ENCODE measurements at places on chromosomes 16 and 17.

- DNase-seq = no peak
Observed at GRCh38 chr17:71938340-71939010, 182.3 kb upstream of the SOX9 start.

- DNase-seq = no peak
Observed at GRCh38 chr17:80474961-80475909, 1.2 kb downstream of the NPTX1 start.

- DNase-seq = no peak
Observed at GRCh38 chr16:4180511-4180910, 61.4 kb downstream of the SRL start.

- no peak for DNase-seq
Observed at GRCh38 chr17:3532106-3532858, 25.3 kb downstream of the TRPV3 start.

- DNase-seq = no peak
Observed at GRCh38 chr16:49281843-49282642, 405 bp upstream of the CBLN1 start.

DNA sequence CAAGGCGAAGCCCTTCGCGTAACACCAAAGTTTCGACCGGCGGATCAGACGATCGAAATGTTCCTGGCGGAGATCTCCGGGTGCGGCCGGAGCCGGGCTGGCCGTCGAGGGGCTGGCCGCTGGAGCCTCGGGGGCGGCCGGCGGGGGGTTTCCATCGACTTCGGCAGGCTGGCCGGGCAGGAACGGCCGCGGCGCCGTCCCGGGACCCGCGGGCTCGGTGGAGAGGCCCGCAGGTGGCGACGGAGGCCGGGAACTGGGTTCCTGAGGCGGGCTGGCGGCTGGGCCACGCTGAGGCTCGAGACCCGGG is 1.1 kb downstream of the EPOP start:
- no peak for DNase-seq

DNA sequence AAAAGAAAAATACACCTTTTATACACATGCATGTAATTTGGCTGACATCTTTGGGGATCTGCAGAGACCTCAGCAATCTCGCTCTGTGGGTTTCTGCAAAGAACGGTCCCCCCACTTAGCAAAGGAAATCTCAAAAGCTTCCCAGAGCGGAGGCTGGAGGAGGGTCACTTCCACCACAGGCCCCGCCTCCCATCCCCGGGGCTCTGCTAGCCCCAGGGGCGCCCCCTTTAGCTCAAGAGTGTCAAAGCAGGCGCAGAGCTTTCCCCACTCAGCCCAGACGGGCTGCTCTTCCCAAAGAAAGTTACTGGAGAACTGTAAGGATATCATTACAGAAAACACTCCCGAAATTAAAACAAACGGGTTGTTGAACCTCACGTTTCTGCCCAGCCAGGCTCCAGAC is 11.4 kb downstream of the SLC13A5 start:
- DNase-seq = no peak

- DNase-seq = no peak
Observed at GRCh38 chr16:79534143-79534542, 66.4 kb downstream of the MAF start.

GRCh38 chr17:73909186-73909585 is 264.9 kb upstream of the SDK2 start:
- DNase-seq = no peak

DNA sequence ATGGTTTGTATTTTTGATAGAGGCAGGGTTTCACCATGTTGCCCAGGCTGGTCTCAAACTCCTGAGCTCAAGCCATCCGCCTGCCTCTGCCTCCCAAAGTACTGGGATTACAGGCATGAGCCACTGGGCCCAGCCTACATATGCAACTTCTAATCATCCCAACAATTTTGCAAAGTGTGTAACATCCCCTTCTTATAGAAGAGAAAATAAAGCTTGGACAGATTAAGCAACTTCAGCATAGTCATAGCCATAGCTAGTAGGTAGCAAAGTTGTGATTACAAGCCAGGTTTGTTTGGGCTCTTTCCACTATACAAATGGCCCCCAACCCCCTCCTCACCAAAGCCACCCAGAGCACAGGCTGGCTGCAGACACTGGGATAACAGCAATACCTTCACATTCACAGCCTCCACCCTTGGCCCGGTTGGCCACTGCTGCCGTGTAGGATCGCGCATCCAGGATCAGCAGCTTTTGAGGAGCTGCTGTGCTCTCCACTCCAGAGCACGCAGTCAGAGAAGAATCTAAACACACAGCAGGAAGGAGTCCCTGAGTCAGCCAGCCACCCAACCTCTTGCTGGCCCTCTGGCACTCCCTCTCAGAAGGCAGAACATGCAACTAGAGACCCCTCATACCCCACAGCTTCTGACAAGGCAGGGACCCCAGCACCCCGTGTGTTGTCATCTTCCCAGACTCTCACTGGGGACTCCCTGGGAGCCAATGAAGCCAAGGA is 7.9 kb downstream of the MTMR4 start:
- no peak for DNase-seq

DNA sequence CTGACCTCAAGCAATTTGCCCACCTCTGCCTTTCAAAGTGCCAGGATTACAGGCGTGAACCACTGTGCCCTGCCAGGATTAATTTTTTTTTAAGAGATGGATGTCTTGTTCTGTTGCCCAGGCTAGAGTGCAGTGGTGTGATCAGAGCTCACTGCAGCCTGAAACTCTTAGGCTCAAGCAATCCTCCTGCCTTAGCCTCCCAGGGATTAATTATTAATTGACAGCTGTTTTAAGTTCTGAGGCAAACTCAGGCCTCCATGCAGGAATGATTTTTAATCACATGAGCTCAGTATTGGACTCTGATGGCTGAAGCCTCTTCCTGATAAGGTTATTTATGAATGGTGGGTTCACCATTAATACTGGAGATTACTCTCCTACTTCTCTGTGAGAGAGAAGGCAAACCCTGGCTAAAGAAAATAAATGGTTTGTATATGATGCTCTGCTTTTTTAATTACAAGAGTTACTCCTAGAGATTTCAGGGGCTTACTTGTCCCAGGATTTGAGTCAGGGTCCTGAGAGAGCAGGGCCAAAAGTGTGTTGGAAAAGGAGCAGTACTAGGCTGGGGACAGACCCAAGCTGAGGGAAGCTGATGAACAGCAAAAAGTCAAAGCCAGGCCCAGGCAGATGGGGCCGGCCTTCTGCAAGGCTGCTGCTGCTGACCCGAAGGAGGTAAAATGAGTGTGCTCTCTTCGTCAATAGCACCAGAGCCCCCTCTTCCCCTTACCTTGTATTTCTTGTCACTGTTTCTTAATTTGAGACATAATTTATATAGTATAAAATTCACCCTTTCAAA is 56.9 kb upstream of the HAS3 start:
- no peak for DNase-seq

GRCh38 chr17:48499248-48499647 is 31.6 kb downstream of the HOXB1 start:
- DNase-seq = no peak

DNA sequence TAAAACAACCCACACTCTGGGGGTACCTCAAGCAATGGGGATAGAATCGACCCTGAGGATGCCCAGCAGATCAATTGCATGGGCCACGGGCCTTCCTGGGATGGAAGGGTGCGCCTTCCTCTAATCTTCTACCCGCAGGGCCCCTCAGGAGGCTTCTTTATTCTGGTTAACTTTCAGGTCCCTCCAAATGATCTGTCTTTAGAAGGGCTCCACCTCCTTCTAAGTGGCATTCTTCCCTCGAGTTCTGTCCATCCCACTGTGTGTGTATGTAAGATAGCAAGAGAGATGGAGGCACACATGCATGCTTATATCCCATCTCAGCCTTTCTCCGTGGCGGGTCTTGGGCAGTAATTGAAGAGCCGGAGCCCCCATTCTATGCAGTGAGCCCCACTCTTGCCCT is 125.7 kb downstream of the MRM1 start:
- no peak for DNase-seq

GRCh38 chr16:14309001-14309886 is 238.1 kb downstream of the MRTFB start:
- DNase-seq = no peak

DNA sequence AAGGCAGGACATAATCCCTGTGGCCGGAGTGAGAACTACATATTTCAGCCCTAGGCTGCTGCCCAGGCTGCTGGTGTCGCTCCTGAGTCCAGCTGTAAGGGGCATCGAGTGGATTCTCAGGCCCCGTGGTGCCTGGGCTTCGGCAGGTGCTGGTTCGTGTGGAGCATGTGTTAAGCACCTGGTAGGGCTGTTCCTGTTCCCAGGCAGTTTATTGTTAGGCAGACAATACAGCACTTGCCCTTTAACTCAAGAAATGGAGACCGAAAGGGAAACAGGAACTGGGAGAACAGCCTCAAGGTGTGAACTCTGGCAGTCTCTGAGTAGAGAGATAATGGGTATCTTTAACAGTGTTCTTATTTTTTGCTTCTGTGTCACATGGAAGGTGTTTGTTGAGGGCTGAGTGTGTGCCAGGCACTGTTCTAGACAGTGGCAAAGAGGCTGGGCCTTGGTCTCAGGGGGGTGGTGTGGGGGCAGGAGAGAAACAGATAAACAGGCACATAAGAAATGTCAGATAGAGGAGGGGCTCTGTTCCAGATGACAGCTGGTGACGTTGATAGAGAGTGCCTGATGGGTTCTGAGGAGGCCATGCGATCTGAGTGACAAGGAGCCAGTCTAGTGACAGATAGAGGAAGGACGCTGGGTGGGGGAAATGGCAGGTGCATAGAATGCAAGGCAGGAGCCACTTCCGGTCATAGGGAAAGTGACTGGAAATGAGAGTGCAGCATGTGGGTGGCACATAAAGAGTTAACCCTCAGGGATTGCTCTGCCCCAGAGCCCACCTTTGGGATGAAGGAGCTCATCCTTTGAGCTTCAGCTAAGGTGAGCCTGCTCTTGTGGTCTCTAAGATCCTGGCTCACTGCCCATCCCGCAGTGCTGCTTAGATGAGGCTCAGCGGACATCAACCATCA is 33.8 kb downstream of the EPN2 start:
- no peak for DNase-seq

DNA sequence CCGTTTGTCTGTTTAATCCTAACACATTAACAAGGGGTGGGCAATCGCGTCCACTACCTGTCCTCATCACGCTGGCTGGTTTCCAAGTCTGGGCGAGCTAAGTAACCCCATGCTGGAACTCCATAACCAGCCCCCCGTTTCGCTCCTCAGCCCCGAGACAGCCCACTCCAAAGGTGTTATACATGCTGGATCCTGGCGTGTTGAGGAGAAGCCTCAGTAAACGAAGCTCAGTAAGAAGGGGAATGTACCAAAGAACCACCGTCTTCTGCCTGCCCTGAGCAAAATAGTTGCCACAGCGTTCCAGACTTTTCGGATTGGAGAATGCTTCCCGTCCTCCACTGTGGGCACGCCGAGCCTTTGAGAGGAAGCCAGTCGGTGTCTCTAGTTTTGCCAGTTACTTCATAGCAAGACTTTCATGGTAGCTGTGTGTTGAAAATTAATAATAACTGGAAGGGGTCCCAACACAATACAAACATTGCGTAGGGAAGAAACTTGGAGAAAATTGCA is 16.1 kb upstream of the C17orf78 start:
- DNase-seq = no peak

DNA sequence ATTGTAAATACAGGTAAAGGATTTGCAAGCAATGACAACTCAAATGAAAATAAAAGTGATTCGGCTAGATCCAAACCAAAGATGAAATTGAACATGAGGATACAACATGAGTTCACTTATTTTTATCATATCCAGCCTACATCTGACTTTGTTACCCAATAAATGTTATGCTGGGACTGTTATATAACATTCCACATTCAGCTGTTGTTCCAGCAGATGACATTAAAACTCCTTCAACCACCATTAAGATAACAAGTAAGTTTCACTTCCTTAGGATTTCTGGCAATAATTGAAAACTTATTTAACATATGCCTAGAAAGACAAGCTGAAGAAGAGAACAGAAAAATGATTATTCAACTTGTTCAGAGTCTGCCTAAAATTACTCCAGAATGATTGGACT is 729.4 kb downstream of the CDH11 start:
- no peak for DNase-seq

DNA sequence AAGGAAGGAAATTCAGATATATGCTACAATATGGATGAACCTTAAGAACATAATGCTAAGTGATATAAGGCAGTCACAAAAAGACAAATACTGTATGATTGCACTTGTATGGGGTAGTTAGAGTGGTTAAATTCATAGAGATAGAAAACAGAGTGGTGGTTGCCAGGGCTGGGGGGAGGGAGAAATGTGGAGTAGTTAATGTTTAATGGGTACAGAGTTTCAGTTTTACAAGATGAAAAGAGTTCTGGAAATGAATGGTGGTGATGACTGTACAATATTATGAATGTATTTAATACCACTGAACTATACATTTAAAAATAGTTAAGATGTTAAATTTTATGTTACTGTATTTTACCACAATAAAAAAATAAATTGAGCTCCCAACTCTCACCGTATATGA is 157.9 kb downstream of the TOX3 start:
- DNase-seq = no peak

GRCh38 chr16:57082664-57083063 is 9.7 kb upstream of the CPNE2 start:
- DNase-seq = no peak

GRCh38 chr17:11495613-11496012 is 102.7 kb upstream of the DNAH9 start:
- no peak for DNase-seq

GRCh38 chr17:43342589-43342890 is 56.3 kb upstream of the ARL4D start:
- DNase-seq = no peak

DNA sequence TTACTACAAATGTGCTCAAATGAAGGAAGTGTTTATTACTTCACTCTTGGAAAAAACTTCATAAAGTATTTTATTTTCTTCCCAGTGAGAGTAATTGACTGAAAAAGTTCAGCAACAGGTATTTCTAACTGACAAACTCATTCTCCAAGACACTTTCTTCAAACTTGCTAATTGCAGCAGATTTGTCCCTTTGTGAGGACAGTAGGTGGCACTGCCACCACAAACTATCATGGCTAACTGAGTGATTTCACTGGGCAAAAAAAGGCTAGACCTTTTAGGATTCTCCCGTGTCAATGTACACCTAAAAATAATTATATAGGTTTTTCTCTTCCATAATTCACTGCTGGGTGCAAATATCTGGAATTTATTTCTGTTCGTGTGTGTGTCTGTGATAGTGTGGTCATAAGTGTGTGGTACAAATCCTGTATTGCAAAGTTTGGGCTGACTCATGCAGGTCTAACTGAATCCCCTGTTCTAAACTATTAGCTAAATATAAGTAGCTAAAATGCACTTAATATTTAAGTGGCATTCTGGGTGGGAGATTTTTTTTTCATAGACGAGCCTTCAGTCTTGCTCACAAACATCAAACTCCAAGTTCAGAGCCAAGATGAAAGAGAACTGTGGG is 3.9 kb downstream of the HS3ST3A1 start:
- DNase-seq = no peak

- no peak for DNase-seq
Observed at GRCh38 chr16:5062790-5063765, 2.7 kb downstream of the C16orf89 start.
